ENCODE measurements at places on chromosomes 11 and 22. TPM values are rescaled to one million over a fixed set of nuclear protein-coding genes. Genes with fewer than 3 reads are reported as not detected.

- H3K27ac ChIP-seq, result no peak overlapping the region
- DNase-seq, result no peak
- no peak overlapping the region for H3K4me3 ChIP-seq
- H3K36me3 ChIP-seq, result no peaks in the 10 kb centered on the region
- no peaks in the 10 kb centered on the region for H3K4me1 ChIP-seq
- no peaks in the 10 kb centered on the region for H3K27me3 ChIP-seq
These were observed 597.2 kb upstream of the ANO3 start for GRCh38 chr11:25734591-25735211.

DNA sequence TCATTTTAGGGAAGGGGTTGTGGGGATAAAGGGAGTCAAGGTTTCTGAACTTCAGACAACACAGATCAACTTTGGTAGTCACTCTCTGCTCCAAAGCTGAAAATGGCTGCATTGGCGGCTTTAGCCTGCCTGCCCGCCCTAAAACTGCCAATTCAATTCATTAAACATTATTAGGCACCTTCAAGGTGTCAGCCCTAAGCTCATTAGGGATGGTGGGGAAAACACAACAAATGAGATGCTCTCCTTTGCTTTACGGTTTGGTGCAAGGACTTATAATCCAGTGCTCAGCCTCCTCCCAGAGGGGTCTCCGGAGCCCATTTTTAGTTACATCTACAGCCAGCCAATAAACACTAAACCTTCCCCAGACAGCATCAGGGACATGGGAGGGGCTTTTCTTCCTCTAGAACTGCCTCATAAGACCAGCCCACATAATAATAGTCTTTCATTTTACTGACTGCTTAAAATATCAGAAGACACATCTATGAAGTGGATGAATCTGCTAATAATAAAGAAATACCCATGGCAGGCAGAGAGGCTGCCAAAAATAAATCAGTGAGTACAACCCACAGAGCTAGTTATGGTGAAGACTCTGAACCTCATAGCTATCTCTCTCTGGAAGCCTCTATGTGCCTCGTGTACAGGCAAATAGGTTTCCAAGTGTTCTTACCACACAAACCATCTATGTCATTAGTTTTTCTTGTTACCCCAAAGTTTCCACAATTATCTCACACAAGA lies 102.8 kb upstream of the NCAM1 start:
- no peak overlapping the region for H3K4me3 ChIP-seq
- DNase-seq, result no peak
- H3K27ac ChIP-seq, result no peak overlapping the region
- H3K27me3 ChIP-seq, result no peaks in the 10 kb centered on the region

The ROBO3 gene
- polyA plus RNA-seq, result 0.81 TPM

GRCh38 chr11:64400667-64401066 lies 41.7 kb downstream of the RPS6KA4 start:
- H3K4me1 ChIP-seq, result peaks cover 56% of the 10 kb centered on the region
- peak overlapping the region; percentile 70 for H3K27ac ChIP-seq
- no peak for DNase-seq
- H3K27me3 ChIP-seq, result no peaks in the 10 kb centered on the region
- H3K4me3 ChIP-seq, result peak overlapping the region; percentile 27

The CCDC87 gene
- not detected for polyA plus RNA-seq

The COMMD9 gene
- 105 TPM for polyA plus RNA-seq

The ART5 gene
- polyA plus RNA-seq, result not detected

DNA sequence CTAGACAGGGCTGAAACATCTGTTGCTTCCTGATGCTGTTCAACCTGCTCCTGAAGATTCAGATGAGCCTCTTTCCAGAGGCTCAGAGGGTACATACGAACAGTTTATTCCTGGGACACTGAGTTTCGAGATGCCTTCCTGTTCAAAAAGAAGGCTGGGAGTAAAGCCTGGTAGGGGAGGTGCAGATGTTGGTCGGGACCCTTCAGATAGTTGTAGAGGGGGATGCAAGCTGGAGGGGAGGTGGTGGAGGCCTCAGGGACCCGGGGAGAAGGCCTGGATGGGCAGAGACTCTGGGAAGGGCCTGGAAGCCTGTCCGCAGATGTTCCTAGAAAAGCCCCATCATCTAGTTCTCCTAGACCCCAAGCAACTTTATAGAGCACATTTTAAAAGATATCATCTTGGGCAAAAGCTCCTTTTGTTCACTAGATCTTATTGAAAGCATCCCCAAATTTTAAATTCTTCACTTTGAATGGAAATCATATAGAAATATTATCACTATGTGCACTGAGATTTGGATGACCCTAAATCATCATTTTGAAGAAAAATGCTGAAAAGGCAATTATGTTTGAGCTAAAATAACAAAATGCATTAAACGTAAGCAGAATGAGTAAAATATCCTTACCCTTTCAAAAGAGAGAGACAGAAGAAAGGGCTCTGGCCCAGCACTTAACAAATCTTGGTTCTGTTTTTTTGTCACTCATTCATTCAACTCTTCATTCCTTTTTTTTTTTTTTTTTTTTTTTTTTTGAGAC lies 41.2 kb downstream of the RTL6 start:
- H3K27ac ChIP-seq, result no peak overlapping the region
- H3K36me3 ChIP-seq, result no peaks in the 10 kb centered on the region
- peaks cover 4% of the 10 kb centered on the region for H3K4me1 ChIP-seq

DNA sequence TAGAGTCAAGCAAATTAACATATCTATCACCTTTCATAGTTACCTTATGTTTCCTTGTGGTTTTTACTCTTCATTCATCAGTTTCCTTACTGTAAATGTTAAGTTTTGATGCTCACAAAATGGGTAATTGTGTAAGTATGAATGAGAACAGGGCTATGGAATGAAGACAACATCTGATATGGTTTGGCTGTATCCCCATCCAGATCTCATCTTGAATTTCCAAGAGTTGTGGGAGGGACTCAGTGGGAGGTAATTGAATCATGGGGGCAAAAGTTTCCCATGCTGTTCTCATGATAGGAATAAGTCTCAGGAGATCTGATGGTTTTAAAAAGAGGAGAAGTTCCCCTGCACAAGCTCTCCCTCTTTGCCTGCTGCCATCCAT lies 107.6 kb downstream of the CCDC34 start:
- no peaks in the 10 kb centered on the region for H3K4me1 ChIP-seq
- no peak for DNase-seq
- H3K27me3 ChIP-seq, result no peaks in the 10 kb centered on the region
- H3K4me3 ChIP-seq, result no peak overlapping the region
- no peaks in the 10 kb centered on the region for H3K36me3 ChIP-seq

DNA sequence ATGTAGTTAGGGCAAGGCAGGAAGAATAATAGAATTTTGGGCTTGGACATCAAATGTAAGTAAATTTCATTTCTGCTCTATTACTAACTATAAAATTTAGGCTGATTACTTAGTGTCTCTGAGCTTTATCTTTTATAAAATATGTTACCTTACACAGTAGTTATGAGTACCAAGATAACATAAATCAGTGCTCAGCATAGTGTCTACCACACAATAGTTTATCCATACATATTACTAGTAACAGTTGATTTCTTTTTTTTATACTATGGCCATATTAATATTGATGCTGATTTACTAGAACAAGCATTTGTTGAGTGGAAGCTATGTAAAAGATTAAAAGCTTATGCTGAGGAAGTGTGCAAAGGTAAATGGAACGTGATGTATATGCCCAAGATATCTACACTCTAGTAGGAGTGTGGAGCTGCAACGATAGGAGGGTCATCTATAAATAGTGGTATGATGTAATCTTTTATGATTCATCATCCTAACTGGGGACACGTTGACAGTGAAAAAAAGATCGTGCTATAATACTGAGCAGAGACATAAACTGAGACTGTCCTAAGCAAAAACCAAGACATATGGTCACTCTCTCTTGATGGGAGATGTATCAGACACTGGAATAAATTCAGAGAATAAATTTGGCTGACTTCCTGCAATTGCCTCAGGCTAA lies 8.7 kb upstream of the SLC5A12 start:
- H3K4me1 ChIP-seq, result no peaks in the 10 kb centered on the region
- H3K4me3 ChIP-seq, result no peak overlapping the region
- no peaks in the 10 kb centered on the region for H3K27me3 ChIP-seq
- no peak for DNase-seq

GRCh38 chr11:117089685-117090084 lies 8.5 kb downstream of the SIK3 start:
- no peaks in the 10 kb centered on the region for H3K27me3 ChIP-seq
- no peak overlapping the region for H3K4me3 ChIP-seq
- H3K36me3 ChIP-seq, result peaks cover 2% of the 10 kb centered on the region
- DNase-seq, result no peak

- no peak for DNase-seq
- no peaks in the 10 kb centered on the region for H3K27me3 ChIP-seq
- H3K36me3 ChIP-seq, result no peaks in the 10 kb centered on the region
- no peak overlapping the region for H3K27ac ChIP-seq
- no peak overlapping the region for H3K4me3 ChIP-seq
- peaks cover 19% of the 10 kb centered on the region for H3K4me1 ChIP-seq
These were observed 155.5 kb upstream of the DDI1 start for GRCh38 chr11:103880968-103881367.

The F2 gene
- polyA plus RNA-seq, result not detected

DNA sequence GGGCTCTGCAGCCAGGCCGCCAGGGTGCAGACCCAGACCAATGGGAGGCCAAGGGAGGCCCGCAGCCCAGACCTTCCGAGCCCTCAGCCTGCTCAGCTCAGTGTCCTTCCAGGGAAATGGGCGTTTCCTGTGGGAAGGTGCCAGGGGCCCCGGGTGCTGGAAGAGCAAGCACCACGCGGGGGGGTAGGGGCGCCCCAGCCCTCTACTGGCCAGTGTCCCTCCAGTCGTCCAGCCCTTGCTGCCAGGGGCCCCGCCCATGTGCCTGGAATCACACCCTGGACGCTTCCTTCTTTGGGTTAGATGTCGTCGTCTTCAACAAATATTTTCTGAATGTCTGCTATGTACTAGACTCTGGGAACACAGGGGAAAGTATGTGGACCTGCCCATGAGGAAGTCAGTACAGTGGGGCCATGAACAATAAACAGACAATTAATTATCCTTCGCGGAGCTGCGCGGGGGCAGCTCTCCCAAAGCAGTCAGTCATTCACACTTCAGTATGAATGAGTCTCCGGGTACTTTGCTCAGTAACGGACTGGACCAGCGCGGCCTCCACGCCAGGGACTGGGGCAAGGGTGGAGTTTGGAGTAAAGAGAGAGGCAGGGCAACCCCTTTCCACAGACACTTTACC lies 60.2 kb downstream of the CDKN1C start:
- no peaks in the 10 kb centered on the region for H3K27me3 ChIP-seq
- peaks cover 64% of the 10 kb centered on the region for H3K4me1 ChIP-seq
- H3K27ac ChIP-seq, result peak overlapping the region; percentile 92
- H3K36me3 ChIP-seq, result peaks cover 13% of the 10 kb centered on the region
- peak overlapping the region; percentile 57 for H3K4me3 ChIP-seq
